ENCODE measurements at places on chromosomes 4 and X.

- no peak for DNase-seq
These were observed 1012.1 kb downstream of the RAB28 start for GRCh38 chr4:12472087-12472486.

- DNase-seq: peak; percentile 65
These were observed 26.6 kb upstream of the MAN2B2 start for GRCh38 chr4:6548201-6548881.

DNA sequence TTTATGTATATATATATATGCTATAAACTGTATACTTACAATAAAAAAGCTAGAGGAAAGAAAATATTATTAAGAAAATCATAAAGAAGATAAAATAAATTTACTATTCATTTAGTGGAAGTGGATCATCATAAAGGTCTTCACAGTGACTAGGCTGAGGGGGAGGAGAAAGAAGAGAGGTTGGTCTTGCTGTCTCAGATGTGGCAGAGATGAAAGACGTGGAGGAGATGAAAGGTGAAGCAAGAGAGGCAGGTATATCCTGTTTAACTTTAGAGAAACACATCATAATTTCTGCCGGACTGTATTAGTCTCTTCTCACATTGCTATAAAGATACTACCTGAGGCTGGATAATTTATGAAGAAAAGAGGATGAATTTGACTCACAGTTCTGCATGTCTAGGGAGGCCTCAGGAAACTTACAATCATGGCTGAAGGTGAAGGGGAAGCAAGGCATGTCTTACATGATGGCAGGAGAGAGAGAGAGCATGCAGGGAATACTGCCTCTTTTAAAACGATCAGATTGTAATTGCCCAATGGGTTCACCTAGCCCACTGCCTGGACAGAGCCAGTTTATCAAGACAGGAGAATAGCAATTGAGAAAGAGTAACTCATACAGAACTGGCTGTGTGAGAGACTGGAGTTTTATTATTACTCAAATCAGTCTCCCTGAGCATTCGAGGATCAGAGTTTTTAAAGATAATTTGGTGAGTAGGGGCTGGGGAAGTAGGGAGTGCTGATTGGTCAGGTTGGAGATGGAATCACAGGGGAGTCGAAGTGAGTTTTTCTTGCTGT lies 22.1 kb upstream of the RRAGB start:
- no peak for DNase-seq

DNA sequence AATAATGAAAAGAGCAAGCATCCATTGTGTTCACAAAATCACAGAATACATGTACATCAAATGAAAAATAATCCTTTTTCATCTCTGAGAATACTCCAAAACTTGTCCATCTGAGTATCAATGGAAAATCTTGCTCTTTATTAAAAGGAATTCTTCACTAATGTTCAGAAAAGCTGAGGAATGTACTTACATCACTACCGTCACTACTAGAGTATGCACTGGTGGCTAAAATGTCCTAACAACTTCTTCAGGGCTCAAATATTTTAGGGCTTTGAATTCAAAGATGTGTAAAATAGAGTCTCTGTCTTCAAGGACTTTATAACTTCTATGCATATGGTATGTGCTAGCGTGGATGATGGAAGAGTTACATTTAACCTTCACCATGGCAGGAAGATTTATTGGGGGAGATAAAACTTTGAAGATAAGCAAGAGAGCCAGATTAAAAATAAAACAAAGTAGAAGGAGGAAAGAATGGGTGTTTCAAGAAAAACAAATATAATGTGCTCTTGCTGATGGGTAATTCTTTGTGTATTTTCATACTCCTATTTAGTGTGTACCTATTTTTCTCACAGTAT lies 55.1 kb downstream of the DMD start:
- no peak for DNase-seq

GRCh38 chrX:122092360-122092759 lies 1045.0 kb downstream of the GLUD2 start:
- DNase-seq: no peak
